Activated naive CD4-positive, alpha-beta T cell treated with anti-CD3 and anti-CD28 coated beads, Interleukin-2, amount 50 U/mL, for 72 hours (primary cell): ENCODE measurements at places on chromosomes 13 and 19. TPM values are rescaled to one million over a fixed set of nuclear protein-coding genes. Genes with fewer than 3 reads are reported as not detected.

DNA sequence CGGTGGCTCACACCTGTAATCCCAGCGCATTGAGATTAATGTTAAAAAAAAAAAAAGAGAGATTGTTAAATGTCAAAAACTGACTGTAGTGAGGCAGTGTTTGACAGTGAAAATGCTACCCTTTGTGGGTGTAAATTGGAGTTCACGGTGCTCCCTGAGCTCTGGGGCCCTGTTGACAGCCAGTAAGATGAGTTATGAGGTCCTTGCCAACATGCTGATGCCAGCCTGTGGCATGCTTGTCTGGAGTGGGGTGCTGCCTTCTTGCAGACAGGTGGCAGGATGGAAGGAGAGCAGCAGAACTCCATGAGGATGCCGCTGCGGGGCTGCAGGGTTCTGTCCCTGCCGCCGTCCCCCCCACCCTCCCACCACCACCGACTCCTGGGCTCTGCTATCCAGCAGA, 25.9 kb downstream of the PRAM1 start:
- DNase-seq, result no peak

Gene ZSCAN5C
- total RNA-seq, result not detected

DNA sequence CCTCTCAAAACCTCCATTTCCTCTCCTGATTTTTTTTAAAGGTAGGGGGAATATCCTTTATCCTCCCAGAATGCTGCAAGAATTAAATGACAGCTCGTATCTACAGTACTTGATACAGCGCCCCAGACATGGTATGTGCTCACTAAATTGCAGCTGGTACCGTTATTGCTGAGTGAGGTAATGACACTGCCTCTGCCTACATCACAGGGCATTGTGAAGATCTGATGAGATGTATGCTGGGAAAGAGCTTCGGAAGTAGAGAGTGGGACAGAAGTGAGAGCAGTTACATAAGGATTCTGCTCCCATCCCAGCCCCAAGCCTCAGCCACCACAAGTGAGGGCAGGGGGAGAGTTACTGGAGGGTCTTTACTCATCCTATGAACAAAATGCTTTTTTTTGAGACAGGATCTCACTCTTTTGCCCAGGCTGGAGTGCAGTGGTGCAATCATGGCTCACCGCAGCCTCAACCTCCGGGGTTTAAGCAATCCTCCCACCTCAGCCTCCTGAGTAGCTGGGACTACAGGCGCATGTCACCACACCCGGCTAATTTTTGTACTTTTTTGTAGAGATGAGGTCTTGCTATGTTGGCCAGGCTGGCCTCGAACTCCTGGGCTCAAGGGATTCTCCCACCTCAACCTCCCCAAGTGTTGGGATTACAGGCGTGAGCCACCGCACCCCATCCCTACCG, 1.7 kb upstream of the FKRP start:
- DNase-seq, result no peak

GRCh38 chr13:46210362-46211083, 1.2 kb upstream of the LRRC63 start:
- no peak for DNase-seq

Gene ELSPBP1
- not detected for total RNA-seq

DNA sequence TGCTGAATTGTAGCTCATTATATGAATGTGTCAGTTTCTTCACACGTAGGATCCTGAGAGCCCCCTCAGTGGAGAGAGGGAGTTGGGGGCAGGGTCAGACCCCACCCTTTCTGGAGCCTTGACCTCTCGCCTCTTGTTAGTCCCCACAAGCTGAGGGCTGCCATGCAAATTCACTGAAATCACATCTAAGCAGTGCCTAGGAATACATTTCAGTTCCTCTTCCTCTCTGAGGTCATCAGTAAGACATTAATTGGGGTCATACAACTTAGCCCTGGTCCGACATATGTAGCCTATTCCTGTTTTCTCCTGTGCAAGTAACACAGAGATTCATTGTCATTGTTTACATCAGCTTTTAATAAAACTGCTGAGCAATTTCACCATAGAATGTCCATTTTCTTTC, 30.0 kb downstream of the MYO9B start:
- no peak for DNase-seq

DNA sequence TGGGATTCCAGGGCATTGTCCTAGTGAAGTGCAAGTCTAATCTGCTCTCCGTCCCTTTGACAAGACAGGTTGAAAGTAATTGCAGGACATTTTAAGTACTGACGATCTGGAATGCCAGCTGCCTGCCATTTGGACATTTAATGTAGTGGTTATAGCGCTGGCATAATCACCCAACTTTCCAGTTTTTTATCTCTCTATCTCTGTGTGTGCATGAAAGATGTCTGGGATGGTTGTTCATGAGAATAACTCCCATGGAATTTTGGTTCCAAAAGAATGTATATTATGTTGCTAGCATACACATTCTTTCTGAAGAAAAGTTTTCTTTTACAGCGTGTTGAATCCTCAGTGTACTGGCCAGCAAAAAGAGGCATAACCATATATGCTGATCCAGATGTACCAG, 53.6 kb downstream of the TDRD12 start:
- no peak for DNase-seq

DNA sequence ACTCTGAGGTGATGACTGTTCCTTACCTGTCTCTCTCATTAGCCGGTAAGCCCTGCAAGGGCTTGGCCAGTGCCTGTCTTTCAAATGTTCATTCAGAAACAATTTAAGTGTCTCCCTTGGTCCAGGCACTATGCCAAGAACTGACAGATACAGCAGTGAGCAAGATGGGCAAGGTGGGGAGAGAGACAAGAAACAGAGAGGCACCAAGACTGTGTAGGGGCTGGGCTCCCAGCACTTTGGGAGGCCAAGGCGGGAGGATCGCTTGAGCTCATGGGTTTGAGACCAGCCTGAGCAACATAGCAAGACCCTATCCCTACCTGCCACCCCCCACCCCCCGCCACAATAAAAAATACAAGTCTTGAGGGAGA, 1.3 kb upstream of the CCNE1 start:
- DNase-seq, result no peak

DNA sequence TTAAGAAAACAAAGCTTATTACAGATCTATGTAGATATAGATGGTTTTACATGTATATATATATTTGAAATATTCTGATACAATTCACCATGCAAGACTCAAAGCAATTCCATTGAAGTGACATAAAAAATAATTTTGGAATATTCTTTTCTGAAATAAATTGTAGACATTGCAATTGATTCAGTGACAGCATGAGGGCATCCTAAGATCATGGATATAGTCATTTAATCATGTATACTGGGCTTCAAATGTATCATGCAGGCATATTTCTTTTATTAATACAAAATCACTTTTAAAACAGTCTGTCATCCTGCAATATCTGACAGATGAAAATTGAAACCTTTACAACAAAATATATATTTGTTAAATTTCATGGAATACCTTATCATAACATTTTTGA, 286.7 kb upstream of the SLITRK6 start:
- no peak for DNase-seq
